ENCODE measurements at places on chromosomes 6 and 20.

DNA sequence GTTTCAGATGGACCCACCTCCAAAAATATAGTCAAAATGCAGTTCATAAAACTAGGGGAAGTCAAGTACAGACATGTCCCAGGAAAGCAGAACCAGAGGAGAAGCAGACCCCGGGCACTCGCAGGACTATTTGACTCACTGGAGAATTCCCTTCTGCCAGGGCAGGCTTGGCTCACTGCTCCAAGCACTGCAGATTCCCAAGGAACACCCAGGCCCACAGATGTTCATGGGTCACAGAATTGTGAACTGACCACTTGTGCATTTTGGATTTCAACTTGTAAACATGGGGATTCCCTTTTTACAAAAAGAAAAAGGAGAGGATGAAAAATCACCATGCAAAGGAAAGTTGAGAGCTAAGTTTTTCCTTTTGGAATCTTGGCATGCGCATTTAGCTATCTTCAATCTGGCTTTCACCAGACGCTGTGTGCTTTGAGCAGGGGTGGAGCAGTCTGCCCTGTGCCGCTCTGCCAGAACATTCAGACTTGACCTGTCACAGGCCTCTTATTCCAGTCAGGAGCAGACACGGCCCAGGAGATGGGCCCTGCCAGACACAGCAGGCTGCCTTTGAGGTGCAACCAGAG lies 237.5 kb upstream of the TAB2 start:
- DNase-seq, result no peak

GRCh38 chr6:108114841-108115597 lies 40.5 kb upstream of the OSTM1 start:
- no peak for DNase-seq

DNA sequence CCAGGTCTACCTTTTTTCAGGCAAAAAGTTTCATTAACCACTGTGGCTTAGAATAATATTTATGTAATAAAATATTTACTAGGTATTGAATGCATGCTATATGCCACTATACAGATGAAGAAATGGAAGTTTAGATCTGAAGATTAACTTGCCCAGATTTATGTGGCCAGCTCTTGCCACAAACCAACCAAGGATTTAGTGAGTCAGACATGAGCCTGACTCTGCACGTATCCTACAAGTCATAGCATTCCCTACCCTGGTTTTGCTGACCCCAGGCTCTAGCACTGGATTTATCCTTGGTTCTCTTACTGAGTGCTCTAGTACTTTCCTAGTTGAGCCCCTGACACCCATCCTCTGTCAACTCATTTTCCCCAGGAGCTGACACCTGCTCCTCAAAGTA lies 75.4 kb downstream of the ANKEF1 start:
- DNase-seq, result no peak

- DNase-seq, result no peak
Observed at GRCh38 chr6:5248302-5249098, 12.2 kb downstream of the LYRM4 start.

GRCh38 chr6:90000864-90001731 lies 106.8 kb downstream of the GJA10 start:
- no peak for DNase-seq

DNA sequence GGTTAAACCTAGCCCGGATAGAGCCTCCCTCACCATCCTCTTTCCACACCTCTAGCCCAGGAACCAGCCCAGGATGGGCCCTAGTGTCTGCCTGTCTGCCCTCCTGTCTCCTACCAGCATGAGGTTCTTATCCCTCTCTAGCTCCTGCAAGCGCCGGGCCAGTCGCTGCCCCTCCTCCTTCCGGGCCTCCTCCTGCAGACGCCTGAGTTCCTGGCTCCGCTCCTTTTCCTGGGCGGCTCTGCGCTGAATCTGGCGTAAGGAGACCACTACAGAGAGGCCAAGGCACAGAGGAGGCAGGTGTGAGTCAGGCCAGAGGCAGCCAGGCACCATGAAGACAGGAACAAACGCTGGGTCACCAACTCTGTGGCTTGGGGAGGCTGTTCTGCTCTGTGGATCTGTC lies 4.3 kb upstream of the PSORS1C2 start:
- DNase-seq, result no peak

- no peak for DNase-seq
Observed at GRCh38 chr6:127749095-127749494, 151.8 kb downstream of the THEMIS start.

DNA sequence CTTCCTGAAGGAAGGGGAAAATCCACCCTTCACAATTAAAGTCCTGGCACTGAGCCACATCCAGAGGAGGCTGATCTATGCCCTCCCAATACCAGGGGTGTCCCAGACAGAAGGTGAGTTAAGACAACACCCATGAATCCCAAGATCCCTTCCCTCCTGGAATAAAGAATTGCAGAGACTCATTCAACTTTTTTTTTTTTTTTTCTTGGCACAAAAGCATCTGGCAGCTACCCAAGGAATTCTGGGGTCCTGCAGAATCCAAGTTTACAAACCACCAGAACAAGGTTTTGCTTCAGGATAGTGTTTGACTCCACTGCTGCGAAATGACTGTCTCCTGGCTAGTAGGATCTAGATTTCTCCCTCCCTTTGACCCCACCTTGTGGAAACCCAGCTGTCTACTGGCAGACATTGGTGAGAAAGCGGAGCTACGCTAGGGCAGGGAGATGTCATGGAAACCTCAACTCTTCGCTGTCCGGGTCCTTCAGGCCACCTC lies 37.4 kb downstream of the JAG1 start:
- DNase-seq, result peak; percentile 35

DNA sequence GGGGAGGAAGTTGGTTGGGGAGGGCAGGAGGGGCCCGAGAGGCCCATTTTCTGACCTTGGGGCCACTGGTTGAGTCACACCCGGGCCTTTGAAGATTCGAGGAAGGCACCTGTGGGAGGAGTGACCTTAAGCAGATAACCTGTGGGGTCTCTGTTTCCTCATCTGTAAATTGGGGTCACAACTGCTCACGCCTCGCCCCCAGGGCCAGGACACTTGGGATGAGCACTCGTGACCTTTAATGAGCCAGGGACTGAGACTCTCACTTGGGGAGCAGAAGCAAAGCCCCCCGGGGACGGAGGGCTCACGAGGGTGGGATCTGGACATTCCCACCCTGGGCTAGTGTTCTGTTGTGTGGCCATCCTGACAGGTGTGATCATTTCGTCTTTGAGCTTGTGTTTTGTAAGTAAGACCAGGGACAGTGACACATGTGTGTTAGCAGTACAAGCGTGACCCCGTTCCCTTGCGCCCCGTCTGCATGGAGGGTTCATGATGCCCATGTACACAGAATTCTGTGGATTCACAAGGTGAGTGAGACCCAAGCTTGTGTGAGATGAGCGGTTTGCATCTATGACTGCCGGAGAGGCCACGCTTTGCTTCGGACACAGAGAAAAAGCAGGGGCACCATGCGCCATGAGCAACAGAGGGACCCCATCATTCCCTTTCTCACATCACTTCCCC lies 79.3 kb upstream of the PMEPA1 start:
- no peak for DNase-seq

DNA sequence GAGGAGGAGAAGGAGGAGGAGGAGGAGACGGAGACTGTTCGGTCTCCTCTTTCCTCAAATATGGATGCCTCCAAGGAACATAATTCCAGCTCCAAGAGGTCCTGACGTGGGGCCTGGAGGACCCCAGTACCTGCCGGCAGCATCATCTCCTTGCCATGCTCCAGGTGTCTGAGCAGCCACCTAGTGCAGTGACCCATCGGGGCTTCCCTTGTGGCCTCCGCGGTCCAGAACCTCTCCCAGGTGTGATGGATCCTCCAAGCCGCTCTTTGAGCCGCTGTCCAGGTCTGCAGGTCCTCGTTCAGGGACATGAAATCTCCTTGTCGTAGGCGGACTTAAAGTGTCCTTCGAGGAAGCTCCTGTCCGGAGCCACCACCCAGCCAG lies 35.8 kb upstream of the HLA-C start:
- DNase-seq, result no peak
